Endothelial cell (in vitro differentiated cells): ENCODE measurements at places on chromosomes 1 and 21. TPM values are rescaled to one million over a fixed set of nuclear protein-coding genes. Genes with fewer than 3 reads are reported as not detected.

DNA sequence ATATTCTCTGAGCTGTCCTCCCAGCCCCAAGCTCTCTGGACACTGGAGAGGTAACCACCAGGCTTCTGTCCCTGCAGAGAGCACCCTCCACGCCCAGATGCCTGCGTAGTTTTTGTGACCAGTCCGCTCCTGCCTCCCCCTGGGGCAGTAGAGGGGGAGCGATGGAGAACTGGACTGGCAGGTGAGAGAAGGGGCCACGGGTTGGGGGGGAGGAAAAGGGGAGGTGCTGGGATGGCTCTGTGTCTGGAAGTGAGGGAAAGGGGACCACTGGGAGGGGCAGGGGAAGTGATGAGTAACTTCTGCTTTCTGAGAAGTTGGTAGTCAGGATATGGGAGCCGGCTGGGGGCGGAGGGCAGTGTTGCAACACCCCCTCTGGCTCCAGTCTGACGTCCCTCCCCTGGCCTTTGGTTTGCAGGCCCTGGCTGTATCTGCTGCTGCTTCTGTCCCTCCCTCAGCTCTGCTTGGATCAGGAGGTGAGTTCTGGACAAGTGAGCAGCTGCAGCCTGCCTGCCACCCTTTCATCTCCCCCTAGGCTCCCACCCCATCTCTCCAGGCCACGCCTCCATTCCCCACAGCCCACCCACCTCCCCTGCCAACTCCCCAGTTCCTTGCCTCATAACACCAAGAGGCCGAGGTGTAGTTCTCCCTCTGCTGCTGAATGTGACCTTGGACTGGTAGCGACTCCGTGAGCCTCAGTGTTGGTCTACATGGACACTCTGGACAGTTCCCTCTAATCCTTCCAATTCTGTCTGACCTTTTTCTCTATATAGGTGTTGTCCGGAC, 3.1 kb downstream of the ADAMTSL4 start:
- DNase-seq, result no peak
- peaks cover 21% of the 10 kb centered on the region for H3K27me3 ChIP-seq
- H3K36me3 ChIP-seq, result peaks cover 5% of the 10 kb centered on the region
- peaks cover 3% of the 10 kb centered on the region for H3K4me1 ChIP-seq

Gene AUNIP
- total RNA-seq, result 3.3 TPM

DNA sequence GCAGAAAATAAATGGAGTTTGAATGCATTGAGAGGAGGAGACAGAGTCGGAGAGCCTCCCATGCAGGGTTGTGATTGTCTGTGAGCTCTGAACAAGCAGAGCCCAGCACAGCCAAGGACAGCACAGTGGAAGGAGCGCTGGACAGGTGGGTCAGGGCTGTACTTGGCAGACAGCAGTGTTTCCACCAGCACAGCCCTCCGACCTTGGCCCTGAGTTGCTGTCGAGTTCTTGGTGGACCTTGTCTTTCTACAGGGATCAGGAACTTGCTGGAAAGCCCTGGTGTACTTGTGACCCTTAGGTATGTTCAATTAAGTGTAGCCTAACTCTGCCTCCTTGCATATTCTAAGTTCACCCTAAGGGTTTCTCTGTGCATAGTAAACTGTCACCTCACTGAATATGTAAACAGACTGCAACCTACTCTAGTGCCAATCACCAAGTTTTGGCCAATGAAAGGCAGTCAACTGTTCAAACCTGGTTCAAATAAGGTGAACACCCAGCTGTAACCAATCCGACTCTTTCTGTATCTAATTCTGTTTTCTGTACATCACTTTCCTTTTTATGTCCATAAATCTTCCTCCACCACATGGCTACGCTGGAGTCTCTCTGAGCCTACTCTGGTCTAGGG, 86.6 kb upstream of the SLC25A33 start:
- no peak for DNase-seq
- H3K36me3 ChIP-seq, result no peaks in the 10 kb centered on the region
- no peak overlapping the region for H3K27ac ChIP-seq
- peaks cover 10% of the 10 kb centered on the region for H3K4me1 ChIP-seq
- H3K27me3 ChIP-seq, result peaks cover 9% of the 10 kb centered on the region

Gene PLA2G2D
- total RNA-seq, result not detected

GRCh38 chr1:94819945-94820746, at the start of gene SLC44A3:
Gene SLC44A3, plus strand, starts transcription at chr1:94820357. Its CDS starts 95 bp downstream, at chr1:94820452.
- no peaks in the 10 kb centered on the region for H3K27me3 ChIP-seq
- peaks cover 3% of the 10 kb centered on the region for H3K4me1 ChIP-seq
- H3K36me3 ChIP-seq, result no peaks in the 10 kb centered on the region
- H3K27ac ChIP-seq, result no peak within 1 kb of the TSS

Gene ETV3L
- not detected for total RNA-seq

Gene LACTBL1
- not detected for total RNA-seq

Gene ADAMTS1
- total RNA-seq, result 67.5 TPM

DNA sequence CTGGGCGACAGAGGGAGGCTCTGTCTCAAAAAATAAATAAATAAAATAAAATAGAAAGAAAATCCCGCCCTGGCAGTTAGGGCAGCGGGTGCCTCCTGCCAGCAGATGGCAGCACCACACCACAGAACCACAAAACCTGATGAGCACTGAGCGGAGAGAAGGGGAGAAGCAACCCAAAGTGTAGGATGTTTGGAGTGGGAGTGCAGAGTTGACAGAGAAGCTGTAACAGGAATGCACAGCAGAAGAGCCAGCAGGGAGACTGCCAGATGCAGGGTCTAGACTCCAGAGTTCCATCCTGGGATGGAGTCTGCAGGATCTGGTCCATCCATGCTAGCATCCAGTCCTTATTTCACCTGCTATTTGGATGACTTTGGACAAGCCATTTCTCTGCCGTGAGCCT, 29.7 kb upstream of the KIRREL1 start:
- DNase-seq, result peak; percentile 79
- no peak overlapping the region for H3K4me3 ChIP-seq
- H3K36me3 ChIP-seq, result no peaks in the 10 kb centered on the region
- no peaks in the 10 kb centered on the region for H3K4me1 ChIP-seq

Gene FNBP1L
- total RNA-seq, result 107 TPM

GRCh38 chr1:22471078-22471477, 19.4 kb downstream of the ZBTB40 start:
- no peaks in the 10 kb centered on the region for H3K36me3 ChIP-seq
- H3K27ac ChIP-seq, result no peak overlapping the region
- H3K4me3 ChIP-seq, result no peak overlapping the region
- no peak for DNase-seq
- peaks cover 3% of the 10 kb centered on the region for H3K27me3 ChIP-seq

Gene CLCA4
- not detected for total RNA-seq
